GM13977 (cell line): ENCODE measurements at places on chromosomes 5 and 9.

GRCh38 chr9:92294297-92294676 lies 790 bp upstream of the IARS1 start:
- DNase-seq = no peak

- DNase-seq = no peak
Measured at GRCh38 chr9:89648247-89649000, 43.6 kb downstream of the GADD45G start.

GRCh38 chr5:80781356-80781755 lies 126.6 kb upstream of the DHFR start:
- no peak for DNase-seq

DNA sequence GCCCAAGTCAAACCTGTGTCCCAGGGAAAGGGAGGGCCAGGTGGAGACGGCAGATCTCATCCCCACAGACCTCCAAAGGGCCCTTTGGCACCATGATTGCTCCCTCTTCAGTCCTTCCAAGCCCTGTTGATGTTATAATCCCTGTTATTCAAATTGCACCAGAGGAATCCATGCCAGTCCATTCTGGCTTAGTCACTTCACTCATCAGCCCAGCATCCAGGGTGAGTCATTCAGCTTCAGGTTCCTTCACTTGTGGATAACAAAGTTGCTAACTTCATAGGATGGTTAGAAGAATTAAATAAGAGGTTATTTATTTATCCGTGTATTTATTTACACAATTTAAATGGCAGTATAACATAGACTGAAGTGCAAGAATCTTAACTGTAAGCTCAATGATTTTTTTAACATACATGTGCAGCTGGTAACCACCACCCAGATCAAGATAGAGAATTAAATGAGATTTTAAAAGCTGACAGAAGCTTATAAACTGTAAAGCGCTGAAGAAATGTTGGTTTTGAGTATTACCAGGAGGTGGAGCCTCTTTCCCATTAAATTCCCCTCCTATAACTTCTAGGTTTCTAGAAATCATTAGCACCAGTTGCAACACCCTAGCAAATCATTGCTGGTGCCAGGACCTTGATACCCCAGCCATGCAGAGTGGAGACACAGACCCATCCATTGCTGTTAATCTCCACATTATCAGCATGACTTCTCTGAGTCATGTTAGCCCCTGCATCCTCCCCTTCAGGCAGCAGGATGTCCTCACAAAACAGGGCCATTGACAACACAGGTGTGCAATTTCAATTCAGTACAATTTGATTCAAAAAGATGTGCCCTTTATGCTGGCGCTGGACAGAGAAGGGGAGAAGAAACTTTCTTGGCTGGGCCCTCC lies 77.4 kb downstream of the SEC61B start:
- DNase-seq = peak; percentile 59

- DNase-seq = no peak
Measured at GRCh38 chr5:124538191-124538590, 208.2 kb downstream of the ZNF608 start.

- DNase-seq = no peak
Measured at GRCh38 chr9:120500733-120501132, 79.2 kb downstream of the CDK5RAP2 start.

GRCh38 chr5:58072300-58072965 lies 387.5 kb downstream of the PLK2 start:
- DNase-seq = no peak

- DNase-seq = no peak
Measured at GRCh38 chr9:115198001-115198400, 80.0 kb upstream of the TNC start.

DNA sequence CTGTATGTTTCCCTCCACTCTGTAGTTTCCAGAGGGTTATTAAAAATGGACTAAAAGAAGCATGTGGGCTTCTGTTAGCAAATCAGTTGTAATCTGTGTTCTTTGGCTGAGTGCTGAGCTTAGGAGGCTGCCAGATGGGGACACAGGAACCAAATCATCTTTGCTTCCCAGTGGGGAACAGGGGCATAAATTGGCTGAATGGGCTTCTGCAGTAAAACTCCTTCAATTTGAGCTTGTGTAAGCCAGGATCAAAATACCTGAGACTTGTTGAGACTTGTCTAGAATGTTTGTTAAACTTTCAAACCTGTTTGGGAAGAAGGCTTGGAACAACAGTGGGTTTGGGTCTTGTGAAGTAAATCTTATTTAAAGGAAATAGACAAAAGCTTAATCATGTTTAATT lies 32.2 kb upstream of the TNFAIP8 start:
- no peak for DNase-seq

GRCh38 chr5:56244627-56245026 lies 11.5 kb upstream of the ANKRD55 start:
- DNase-seq = no peak

GRCh38 chr5:133552925-133553525 lies 59.3 kb downstream of the FSTL4 start:
- peak; percentile 57 for DNase-seq

- no peak for DNase-seq
Measured at GRCh38 chr5:143707806-143708205, 104.2 kb upstream of the HMHB1 start.

DNA sequence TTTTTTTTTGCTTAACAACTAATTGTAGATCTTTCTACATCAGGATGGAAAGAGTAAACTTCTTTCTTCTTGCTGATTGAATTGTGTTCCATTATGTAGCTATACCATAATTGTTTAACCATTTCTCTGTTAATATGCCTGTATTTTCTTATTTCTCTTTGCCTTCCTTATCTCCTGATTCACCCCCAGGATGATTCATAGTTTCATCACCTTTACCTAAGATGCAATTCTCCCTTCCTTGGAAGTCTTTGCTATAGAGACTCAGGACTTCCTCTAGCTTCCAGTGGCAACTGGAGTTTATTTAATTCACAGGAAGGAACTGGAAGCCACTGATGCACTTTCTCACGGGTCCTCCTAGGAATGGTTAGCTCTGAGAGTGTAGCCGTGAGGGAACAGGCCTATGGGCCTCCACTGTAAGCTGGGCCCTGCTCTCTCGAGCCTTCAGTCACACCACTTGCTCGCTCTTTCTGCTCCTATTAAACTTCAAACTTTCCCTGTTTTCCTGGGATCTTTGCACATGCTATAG lies 83.1 kb downstream of the FGF1 start:
- no peak for DNase-seq

- peak; percentile 31 for DNase-seq
Measured at GRCh38 chr9:76441551-76442322, 17.2 kb upstream of the GCNT1 start.
